ENCODE measurements at places on chromosomes 2 and 18.

- DNase-seq: peak; percentile 14
Observed at GRCh38 chr2:18046558-18047212, 168.2 kb downstream of the KCNS3 start.

DNA sequence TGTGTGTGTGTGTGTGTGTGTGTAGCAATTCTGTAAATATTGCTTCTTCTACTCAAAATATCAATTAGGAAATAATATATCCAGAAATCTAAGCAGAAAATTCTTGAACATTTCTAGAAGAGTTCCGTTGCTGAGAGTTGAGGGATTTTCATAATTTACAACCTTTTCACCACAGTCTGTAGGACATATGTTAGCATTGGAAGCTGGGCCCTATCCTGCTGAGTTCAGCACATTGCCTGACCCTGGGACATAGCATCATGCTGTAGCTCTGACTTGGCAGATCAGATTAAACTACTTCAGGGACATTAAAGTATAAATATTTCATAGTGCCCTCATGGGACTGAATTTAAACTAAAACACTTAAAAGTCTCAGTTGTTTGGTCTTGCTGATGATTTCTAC, 129.2 kb upstream of the KCNH7 start:
- no peak for DNase-seq

DNA sequence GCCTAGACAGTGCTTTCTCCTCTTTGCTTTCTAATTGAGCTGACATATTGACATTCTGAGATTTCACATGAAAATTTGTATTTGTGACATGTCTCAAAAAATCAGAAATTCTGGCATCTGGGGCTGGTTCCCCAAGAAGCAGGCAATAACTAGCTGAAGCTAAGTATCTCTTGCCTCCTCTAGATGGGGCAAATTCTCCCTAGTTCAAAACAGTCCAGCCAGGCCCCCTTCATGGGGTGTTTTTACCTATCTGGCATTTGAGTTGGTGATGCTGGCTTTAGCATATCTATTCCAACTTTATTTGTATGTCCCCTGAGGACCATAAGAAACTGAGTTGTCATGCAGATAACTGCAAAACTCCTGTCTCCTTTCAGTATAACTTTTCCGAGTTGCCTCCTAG, 39.9 kb downstream of the ARHGAP15 start:
- no peak for DNase-seq

DNA sequence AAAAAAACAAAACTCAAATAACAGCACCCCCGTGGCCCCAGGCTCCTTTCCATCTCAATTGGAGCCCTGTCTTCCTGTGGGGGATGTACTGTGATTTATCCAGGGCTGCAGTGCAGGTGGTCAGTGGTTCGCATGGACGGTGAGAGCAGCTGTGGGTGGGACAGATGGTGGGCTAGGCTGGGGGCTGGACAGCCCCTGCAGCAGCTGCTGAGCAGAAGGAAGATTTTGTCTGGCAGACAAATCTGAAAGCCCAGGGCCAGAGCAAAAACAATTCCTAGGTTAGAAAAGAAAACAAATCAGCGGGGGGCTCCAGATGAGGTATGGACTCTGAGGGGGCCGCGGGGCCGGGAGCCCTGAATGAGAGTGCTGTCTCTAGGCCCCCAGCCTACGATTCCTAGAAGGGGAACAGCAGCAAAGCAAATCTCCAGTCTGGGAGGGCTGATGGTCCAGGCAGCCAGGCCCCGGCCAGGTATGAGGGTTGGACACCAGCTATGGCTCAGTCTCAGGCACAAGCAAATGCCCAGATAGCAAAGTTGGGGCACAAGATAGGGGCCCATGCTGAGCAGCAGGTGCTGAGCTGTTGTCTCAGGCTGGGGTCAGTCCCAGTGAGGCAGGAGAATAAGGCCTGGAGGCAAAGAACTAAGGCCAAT, 45.4 kb downstream of the SOWAHC start:
- DNase-seq: no peak

DNA sequence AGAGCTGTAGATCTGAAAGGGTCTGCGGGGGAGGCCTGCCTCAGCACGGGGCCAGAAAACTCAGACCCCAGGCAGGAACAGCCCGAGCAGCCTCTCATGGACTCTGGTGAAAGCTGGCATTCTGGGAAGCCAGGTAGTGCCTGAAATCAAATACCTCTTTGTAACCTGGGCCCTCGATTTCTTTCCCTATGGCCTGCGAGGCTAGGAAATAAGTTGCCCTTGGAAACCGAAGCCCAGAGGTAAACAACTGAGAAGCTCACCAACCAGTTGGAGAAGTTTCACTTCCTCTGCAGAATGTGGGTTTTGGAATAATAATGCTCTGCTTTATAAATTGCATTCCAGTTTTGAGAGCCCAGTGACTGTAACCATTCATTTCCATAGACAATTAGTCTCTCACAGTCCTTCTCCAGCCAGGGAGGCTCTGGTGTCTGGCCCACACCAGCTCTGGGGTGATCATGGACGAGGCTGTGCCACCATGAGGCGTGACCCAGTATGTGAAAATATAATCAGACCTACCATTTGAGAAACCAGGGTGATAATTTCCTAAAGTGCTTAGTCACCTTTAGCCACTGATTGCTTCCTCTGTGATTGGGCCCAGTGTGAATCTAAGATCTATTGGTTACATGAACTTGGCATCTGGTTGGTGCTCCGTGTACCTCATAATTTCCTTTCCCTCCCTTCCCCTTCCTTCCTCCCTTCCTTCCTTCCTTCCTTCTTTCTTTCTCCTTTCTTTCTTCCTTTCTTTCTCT, 133.1 kb upstream of the PELI1 start:
- no peak for DNase-seq

DNA sequence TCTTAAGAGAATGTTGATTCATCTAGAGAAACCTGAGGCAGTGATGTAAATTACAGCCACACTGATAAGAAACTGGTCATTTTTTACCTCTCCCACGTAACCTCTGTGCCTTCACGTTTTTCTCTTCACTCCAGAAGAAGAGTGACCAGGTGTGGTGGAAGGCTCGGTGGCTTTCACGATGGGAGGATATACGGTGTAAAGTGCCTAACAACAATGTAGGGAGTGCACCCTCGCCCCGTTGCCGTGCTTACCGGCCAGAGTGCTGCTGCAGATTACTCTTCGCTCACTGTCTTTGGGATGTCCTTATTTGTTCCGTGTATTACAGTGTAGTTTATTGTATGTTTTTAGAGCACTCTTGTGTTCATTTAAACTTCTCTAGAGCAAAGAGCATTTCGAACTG, 46.5 kb downstream of the NCK2 start:
- DNase-seq: no peak

GRCh38 chr2:195094330-195094729, 562.7 kb upstream of the SLC39A10 start:
- peak; percentile 2 for DNase-seq

DNA sequence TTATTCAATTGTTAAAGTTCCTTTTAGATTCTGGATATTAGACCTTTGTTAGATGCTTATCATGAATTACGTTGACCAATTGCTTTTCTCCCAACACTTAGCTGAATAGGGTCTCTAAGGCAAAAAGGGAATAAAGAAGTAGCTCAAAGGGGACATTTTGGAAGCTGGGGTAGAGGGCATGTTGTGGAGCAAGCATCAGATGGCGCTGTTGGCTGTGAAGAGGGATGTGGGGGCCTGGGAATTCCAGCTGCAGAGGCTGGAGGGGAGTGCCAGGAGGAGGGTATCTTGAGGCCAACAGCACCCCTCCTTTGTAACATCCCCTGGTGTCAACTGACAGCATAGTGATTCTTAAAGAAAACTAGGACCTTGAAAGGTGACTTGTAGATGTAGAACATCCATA, 198.2 kb downstream of the ADCYAP1 start:
- DNase-seq: no peak

- DNase-seq: peak; percentile 17
Observed at GRCh38 chr2:163345795-163346573, 389.8 kb downstream of the FIGN start.

DNA sequence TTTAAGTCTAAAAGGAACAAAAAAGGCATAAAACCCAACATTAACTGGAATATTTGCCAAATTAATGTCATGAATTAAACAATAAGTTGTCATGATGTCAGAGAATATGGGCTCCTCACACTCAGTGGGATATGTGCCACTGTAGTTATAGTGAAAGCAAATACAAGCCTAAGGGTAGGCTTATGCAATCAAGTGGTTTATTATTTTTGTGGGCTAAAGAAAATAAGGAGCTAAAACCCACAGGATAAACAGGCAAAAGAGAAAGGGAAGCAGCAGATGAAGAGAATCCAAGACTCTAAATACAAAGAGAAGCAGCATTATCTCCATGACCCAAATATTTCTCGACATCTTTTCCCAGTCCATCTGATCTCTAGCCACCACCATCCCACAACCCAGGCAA, 17.5 kb downstream of the YWHAQ start:
- DNase-seq: peak; percentile 55

DNA sequence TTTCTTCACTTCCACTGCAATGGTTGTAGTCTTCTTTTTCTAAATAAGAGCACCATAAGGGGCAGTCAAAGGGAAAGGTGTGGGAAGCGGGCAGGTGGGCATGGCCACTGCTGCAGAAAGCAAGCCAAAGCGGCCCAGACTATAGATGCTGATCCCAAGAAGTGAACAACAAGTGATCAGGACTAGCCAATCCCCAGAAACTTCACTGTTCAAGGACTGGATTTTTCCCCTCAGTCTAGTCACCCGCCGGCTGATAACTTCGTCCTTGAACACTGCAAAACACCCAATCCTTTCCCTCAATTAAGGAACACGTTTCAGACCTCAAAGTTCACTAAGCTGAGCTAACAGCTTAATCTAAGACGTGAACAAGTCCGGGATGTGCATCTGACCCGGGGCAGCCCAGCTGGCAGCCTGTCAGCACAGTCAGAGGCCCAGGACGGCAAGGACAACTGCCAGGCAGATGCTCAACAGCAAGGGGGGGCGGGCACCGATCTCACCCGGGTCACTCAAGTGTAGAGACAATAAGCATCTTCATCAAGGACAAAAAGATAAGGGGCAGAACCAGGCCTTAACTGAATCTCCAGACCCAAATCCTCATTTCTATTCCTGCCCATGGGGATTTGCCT, 59.8 kb downstream of the HDLBP start:
- no peak for DNase-seq

DNA sequence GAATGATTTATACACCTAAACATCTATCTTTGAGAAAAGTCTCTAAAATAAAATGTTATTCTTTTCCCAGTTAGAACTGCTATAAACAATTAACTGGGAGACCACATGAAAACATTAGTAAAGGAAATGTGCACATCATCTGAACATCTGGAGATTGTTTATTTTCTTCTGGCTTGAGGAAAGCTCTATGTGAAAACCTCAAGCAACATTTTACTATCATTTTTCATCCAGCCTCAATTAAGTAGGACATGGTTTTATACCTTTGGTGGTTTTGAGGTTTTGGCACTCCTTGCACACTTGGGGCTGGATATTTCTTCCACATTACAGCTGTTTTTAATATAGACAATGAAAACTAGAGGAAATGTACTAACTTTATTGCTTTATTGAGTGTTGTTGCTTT, 609.5 kb upstream of the SLC8A1 start:
- DNase-seq: no peak

DNA sequence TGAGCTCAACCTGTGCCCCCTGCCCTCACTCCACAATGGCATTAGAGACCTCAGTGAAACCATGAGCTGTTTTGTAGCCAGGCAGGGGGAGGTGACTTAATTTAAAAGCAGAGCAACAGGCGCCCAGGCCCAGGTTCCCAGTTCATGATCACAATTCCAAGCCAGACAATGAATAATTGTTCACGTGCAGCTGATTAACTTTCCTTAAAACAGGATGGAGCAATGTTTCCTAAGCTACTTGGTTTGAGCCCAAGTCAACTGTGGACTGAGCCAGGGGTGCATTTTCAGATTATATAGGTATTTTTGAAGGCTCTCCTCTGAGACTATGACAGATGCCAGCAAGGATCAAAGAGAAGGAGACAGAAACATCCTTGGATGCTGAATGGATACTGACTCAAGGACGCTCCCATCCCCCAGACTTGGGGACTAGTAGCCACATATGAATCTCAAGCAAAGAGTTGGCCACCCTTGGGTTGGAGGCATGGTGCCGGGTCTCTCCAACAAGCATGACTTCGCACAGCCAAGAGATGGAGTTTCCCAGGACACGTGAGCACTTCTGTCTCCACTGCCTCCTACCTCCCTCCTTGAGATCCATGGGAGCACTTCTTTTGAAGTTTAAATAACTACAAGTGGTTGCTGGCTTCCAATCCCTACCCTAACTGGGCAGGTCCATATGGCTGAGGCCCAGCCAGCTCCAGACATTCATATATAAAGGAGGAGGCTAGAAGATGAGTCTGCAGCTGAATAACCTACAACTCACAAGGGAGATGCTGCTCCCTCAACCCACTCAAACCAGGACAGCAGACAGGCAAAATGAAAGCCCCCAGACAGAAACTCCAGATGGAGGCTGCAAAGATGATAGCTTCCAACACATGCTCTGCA, 12.7 kb downstream of the SMAD7 start:
- DNase-seq: no peak

GRCh38 chr2:240902615-240903041, 3.5 kb upstream of the CROCC2 start:
- DNase-seq: no peak

- DNase-seq: no peak
Observed at GRCh38 chr2:64945973-64946768, 43.0 kb upstream of the SLC1A4 start.

- DNase-seq: no peak
Observed at GRCh38 chr2:199041-199966, 64.5 kb downstream of the SH3YL1 start.

- DNase-seq: no peak
Observed at GRCh38 chr2:6909431-6910385, 7.5 kb upstream of the RNF144A start.

- no peak for DNase-seq
Observed at GRCh38 chr2:195732574-195732973, 75.5 kb downstream of the SLC39A10 start.

DNA sequence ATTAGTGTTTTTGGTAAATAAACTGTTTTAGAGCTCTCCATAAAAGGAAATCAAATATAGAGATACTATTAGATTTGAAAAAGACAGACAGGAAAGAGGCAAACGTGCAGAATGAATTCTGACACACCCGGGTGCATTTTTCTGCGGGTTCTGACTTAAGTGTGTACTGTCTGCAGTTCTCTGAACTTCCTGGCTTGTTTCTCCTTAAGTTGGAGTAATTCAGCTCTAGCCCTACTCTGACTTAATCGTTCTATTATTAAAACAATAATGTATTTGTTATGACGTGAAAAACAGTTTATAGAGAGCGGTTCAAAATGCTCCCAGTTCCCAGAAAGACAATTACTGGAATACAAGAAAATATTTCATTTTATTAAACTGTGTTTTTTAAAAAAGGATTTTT, 305.9 kb downstream of the ARHGAP15 start:
- no peak for DNase-seq

DNA sequence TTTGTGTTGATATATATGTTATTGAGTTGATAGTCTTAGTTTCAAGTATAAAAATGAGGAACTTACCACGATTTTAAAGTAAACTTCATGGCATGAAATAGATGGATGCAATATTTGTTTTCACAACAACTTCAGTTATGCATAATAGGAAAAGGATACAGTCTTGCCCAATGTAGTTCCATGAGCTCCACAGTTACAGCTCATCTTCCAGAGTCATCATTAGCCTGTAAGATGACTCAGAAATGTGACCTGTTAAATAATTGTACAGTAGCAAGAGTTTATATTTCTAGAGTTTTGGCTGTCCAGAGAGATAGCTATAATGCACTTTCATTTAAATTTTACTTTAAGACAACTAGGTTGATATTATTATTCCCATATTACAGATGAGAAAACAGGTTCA, 80.9 kb upstream of the ARHGAP28 start:
- DNase-seq: no peak

GRCh38 chr2:122669627-122670026, 914.2 kb downstream of the TSN start:
- DNase-seq: no peak

Data from AG08396 (cell line).